ENCODE measurements at places on chromosomes 7 and 10. TPM values are rescaled to one million over a fixed set of nuclear protein-coding genes. Genes with fewer than 3 reads are reported as not detected.

- DNase-seq, result no peak
Observed at GRCh38 chr10:87562750-87563149, 58.1 kb downstream of the MINPP1 start.

DNA sequence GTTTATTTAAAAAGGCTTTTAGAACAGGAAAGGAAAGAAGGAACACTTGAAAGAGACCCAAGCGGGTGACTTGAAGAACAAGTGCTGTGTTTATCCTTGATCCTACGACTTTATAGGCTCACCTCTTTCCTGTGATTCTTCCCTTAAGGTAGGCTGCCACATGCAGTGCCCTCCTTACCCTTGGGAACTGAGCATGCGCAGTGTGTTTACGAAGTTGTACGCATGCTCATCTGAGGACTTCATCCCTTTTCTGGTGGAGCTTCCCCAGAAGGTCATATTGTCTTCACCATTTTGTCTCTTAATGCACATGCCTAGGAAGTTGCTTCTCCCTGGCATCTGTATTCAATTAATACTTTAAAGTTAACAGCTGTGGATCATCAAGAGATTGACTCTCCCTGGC, 49.9 kb upstream of the VOPP1 start:
- no peak for DNase-seq

- no peak for DNase-seq
Observed at GRCh38 chr7:17126413-17127268, 171.8 kb upstream of the AHR start.

Gene JAKMIP3
- 4.8 TPM for total RNA-seq

- no peak for DNase-seq
Observed at GRCh38 chr10:66777665-66778064, 148.2 kb upstream of the LRRTM3 start.

GRCh38 chr10:32142646-32143045, 86.4 kb upstream of the KIF5B start:
- DNase-seq, result no peak

- no peak for DNase-seq
Observed at GRCh38 chr7:86328801-86329433, 314.8 kb upstream of the GRM3 start.

Gene RBP4
- 1.4 TPM for total RNA-seq

DNA sequence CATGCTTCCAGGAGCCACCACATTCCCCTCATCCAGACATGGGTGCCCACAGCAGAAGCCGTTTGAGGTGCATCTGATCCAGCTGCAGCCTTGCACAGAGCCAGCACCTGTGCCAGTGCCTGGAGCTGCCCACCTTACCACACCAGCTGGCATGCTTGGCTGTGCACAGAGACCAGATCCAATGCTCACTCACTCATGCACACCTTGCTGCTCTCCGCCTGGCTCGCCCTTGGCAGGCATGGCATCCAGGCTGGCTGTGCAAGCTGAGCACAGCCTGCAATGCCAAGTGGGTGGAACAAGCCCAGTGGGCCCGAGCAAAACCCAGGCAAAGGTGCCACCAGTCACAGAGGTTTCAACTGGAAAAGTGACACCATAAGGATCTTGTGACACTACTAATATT, 66.9 kb upstream of the SEMA3A start:
- DNase-seq, result no peak

DNA sequence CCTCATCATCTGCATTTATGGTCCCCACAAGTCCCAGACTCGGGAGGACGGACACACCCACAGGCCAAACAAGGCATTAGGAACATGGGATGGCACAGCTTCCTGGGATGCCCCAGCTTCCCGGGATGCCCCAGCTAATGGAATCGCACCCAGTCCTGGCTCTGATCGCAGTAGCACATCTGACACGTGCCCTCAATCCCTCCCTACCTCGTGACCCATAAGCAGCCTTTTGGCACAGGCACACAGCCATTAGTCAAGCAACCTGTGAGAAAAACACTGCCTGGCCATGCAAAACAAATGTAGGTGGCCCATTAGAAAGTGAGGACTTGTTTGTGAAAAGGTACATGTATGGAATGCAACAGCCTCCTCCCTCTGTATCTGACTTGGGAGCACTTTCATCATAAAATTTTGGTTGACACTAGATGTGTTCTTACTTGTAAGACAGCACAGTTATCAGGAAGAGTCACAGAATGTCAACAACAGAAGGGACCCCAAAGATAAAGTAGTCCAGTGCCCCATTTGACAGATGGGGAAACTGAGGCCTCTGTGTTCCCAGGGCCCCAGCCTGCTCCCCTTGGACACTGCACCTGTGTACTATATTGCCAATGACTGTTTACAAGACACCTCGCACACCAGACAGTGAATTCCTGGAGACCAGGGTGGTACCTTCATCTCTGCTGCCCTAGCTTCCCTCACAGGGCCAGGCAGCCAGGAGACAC, 34.4 kb downstream of the DLG5 start:
- DNase-seq, result no peak

GRCh38 chr10:59382831-59383295, 20.5 kb upstream of the FAM13C start:
- no peak for DNase-seq

- no peak for DNase-seq
Observed at GRCh38 chr7:5248201-5248885, 34.4 kb upstream of the SLC29A4 start.

DNA sequence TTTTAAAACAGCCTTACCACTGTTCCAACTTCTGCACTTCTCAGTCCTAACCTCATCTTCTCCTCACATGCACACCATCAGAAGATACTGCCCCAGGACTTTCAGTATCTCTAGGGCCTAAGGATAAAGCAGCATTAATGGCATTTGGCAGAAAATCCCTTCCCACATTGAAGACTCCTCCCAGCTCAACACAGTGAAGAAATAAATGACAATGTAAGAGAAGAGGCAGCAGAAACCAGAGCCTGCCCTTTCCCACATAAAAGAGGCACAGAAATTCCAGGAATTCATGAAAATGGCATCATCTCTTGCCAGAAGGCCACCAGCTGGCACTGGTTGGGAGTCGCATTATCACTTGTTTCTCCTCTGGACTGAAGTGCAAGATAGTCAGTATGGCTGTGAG, 3.7 kb downstream of the GCC1 start:
- no peak for DNase-seq

DNA sequence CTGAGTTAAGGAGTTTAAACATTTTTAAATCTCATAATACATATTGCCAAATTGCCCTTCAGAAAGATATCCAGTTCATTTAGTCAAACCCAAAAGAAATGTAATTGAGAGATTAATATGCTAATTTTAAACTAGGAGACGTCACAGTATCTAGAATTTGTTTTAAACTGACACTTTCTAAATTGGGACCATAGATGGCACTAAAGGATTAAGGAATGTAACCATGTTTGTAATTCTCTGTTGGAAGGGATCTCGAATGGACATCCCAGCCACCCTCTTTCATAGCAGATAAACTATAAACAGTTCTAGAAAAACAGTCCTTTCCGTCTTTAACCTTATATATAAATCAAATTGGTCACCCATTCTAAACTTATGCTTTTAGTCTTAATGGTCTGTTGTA, 30.0 kb upstream of the SAMD9L start:
- DNase-seq, result no peak

GRCh38 chr7:22651534-22652243, 75.3 kb upstream of the IL6 start:
- no peak for DNase-seq

- DNase-seq, result no peak
Observed at GRCh38 chr7:2444476-2444875, 31.7 kb downstream of the GRIFIN start.

- DNase-seq, result peak; percentile 13
Observed at GRCh38 chr10:11573497-11573896, 38.0 kb downstream of the USP6NL start.

- no peak for DNase-seq
Observed at GRCh38 chr10:98257961-98258360, 10.0 kb downstream of the LOXL4 start.

Gene ACBD7
- 10.8 TPM for total RNA-seq

DNA sequence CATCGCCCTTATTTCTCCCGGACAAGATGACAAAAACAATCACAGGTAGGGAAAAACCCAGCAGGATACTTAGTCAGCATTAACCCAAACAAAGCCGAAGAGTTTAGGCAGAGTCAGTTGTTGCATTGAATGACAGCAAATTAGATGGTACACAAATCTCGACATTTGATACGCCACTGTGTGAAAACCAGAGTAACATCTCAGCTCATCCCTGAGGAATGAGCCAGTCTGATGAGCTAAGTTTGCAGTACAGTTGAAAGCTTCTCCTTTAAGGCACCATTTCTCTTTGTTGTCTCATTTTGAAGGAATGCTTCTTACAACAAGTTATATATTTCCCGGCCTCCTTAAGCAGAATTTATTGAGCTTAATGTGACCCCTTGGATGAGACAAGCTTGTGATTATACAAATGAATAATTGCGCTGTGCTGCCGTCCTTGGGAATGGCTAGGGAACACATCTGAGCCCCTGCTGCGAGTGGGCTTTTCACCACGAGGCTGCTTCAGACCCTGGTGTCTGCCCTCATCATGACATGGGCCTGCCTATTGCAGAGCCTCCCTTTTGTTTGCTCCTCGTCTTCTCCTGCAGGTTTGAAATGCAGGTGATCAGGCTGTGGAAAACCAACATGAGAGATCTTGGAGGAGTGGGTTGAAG, 137.3 kb downstream of the CELF2 start:
- DNase-seq, result no peak

DNA sequence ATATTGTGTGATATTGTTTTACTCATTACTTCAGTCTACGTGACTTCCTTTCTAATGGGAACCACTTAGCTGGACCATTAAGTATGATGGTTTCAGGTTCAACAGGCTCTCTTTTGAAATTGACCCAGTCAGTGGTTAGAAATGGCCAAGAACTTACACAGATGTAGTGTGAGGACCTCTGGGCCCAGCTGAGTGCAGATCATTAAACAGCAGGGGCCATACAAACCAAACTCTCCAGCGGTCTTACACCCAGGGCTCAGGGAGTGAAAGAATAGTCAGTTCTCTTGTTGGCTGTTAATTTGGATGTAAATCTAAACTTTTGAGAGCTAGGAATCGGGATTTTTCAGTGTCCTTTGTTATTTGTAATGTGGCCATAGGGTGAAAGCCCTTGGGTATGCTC, 107.3 kb downstream of the CELF2 start:
- no peak for DNase-seq

GRCh38 chr7:14752301-14752700, 150.2 kb downstream of the DGKB start:
- no peak for DNase-seq

DNA sequence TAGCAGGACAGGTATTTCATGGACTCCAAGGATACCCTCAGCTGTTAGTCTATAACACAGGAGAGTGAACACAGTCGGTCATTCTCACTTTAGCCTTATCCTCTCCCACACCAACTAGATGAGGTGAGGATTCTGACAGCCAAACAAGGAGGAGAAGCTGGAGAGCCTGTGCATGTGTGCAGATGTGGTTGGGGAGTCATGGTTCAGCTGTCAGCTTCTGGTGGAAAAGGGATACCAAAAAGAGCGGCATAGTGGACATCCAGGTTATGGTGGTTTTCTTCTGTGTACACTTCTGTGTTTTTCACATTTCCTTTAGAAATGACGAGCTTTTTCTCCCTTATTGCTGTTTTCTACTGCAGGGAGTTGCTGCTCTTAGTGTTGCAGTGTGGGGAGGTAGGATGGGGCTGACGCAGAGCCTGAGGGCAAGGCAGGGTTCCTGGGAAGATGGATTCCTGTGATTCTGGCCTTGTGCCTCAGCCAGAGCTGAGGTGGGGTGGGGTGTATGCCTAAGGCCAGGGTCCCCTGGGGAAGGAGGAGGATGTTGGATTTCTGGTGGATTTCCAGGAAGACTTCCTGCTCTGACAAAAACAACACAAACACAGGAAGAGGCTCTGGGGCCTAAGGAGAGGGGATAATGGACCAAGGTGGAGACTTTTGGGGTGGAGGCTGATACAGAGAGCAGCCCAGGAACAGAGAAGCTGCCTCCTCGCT, 26.6 kb downstream of the PLAU start:
- DNase-seq, result no peak

Gene CASD1
- 93.4 TPM for total RNA-seq

DNA sequence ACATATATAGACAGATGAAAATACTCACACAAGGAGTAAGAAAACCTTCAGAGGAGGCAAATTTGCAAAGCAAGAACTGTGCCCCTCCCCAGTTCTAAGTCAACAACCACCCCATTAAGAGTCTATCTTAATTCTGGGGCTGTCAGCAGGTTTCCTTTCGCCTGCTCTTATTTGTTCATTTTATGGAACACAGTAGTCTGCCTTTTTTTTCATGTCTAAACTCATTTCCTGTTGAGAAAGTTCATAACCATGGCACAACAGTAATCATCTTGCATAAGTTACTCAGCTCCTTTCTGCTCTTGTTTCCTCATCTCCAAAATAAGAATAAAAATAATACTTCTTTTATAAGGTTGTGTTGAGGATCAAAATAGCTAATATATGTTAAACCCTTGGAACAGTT, 25.8 kb upstream of the AMPH start:
- no peak for DNase-seq

GRCh38 chr10:78861529-78862327, 207.0 kb upstream of the ZMIZ1 start:
- no peak for DNase-seq

Gene CADPS2
- total RNA-seq, result 20.9 TPM

Gene ICA1
- total RNA-seq, result 49.8 TPM

DNA sequence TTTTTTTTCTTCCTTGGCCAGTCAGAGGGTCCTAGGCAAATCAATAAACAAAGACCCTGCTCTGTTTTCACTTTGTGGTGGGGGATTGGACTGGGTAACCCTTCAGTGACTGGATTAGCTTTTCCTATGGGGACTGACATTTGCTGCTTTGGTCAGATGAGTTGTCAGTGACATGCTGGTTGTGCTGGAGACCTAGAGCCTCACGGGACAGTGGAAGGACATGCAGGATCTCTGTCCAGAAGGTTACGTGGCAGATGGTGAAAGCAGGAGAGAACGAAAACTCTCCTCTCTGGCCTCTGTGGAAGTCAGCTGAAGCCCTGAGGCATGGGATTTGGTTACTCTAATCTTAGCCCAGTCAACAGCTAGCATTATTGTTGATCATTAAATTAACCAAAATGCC, 90.0 kb upstream of the BMPER start:
- DNase-seq, result no peak

DNA sequence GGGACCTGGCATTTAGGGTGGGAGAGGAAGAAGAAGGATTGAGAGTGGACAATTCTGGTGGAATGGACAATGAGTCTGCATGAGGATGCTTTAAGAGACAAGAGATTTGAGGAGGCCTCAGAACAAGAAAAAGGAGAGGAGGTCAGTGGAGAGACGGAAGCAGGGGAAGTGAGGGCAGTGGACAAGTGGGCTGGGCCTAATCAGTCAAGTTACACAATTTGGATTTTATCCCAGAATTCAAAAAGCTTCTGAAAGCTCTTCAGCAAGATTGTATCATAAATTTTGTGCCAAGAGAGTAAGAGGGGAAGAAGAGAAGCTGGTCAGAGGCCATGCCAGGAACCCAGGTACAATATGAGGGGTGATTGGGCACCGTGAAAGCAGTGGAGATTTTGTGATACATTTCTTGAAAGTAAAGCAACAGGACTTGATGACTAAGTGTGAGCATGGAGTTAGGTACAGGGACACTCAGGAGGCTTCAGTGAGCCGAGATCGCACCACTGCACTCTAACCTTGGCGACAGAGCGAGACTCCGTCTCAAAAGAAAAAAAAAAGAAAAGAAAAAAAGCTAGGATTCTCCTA, 19.3 kb upstream of the TSPAN13 start:
- no peak for DNase-seq

Gene THNSL1
- total RNA-seq, result 17.9 TPM

Gene SLC16A12
- total RNA-seq, result 4.1 TPM

All from occipital lobe (tissue), 3 donors.